NCI-H187 (cell line): ENCODE measurements at places on chromosomes 16 and 17.

- no peak for DNase-seq
These were observed 2.2 kb upstream of the PELP1 start for GRCh38 chr17:4706121-4706520.

DNA sequence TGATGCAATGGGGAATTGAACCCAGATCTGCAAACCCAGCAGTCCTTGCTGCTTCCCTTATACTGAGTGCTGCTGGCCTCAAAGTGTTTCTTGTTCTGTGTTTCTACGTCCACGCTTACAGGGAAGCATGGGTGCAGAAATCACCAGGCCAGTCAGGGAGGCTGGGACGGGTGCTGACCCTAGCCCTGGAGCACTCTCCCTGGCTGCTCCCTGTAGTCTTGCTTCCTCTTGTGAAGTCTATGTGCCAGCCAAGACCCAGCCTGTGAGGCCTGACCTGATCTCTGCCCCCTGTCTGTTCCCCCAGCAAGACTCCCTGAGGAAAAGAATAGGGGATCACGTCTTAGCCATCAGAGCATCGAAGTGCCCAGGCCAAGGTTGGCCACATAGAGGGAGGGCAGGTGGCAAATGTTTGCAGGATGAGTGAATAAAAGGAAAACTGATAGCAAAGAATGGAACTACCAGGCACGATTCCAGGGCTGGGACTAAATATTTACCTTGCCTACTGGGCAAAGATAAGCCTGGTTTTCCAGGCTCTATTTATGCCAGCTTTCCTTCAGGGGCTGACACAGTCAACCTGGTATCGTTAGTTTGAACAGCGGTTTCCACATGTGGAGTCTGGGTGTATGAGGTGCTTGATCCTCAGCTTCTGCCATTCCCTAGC, 41.2 kb upstream of the RHOT1 start:
- no peak for DNase-seq

GRCh38 chr16:63289834-63290460, 1253.7 kb upstream of the CDH8 start:
- no peak for DNase-seq

DNA sequence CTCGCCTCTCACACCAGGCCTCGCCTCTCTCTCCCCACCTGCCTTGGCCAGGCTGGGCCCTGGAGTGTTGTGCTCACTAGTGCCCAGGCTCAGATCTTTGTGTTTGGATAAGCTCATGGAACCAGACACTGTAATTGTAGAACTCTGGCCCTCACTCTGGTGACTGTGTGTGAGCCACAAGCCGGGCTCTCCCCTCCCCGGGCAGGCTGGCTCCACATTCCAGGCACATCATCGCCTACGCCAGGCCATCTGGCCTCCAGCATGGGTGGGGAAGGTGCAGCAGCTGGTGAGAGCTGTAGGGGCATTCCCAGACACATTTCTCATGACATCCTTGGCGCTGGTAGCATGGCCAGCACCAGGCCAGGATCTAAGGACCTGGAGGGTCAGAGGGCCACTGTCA, 202.3 kb downstream of the RAB11FIP4 start:
- DNase-seq, result no peak

- DNase-seq, result no peak
These were observed at the start of gene TP53I13 for GRCh38 chr17:29568331-29569244. Gene TP53I13 (plus strand): TSS chr17:29568701. CDS start chr17:29568759, 58 bp downstream.

DNA sequence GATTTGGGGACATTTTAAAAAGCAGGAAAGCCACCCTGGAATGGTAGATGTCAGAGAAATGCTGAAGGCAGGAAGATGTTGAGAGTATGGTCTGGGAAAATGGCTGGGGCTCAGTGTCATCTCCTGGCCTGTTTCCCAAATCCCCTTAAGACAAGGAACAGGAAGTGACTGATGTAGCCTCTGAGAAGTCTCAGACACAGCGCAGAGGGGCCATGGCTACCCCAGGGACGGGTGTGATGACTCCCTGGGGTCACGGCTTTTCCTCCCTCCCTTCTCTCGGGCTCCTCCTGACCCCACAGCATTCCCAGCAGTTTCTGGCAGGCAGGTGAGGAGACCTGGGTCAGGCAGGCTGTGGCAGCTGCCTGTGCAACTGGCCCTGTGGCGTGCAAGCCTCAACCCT, 45.4 kb downstream of the RAP1GAP2 start:
- DNase-seq, result no peak

- DNase-seq, result no peak
These were observed 8.1 kb downstream of the CES4A start for GRCh38 chr16:66996324-66996982.

DNA sequence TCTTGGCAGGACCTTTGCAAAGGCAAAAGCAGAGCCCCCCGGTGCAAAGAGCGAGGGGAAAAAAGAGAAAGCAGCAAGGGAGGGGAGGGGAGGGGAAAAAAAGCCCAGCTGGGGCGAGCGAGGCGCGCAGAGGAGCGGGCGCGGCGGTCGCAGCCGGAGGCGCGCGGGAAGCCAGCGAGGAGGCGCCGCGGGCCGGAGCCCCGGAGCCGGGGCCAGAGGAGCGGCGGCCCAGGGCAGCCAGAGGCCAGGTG, 129 bp downstream of the IRX5 start:
- DNase-seq, result no peak

- DNase-seq, result no peak
These were observed 541 bp downstream of the GPT2 start for GRCh38 chr16:46884513-46885293.

- no peak for DNase-seq
These were observed 127.1 kb downstream of the SPAG9 start for GRCh38 chr17:50993544-50993943.

GRCh38 chr17:42806249-42806648, 7.6 kb downstream of the CNTD1 start:
- DNase-seq, result no peak

DNA sequence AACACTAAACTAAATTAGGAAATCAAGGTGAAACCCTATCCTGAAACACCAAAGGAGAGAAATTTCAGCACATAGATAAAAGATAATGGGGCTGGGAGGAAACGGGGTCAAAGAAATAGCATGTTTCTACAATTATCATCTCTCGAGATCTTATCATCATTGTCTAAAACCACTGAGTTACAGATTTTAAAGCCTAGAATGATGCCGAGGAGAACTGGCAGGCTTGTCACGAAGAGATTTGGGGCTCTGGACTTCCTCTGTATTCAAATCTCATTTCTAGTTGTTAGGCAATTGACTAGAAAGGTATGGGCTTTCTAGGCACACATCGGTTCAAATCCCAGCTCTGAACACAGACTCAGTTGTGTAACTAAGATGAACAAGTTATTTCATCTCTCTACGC, 9.3 kb downstream of the PDZD9 start:
- DNase-seq, result no peak

GRCh38 chr17:59423903-59424302, 92.4 kb downstream of the YPEL2 start:
- no peak for DNase-seq

GRCh38 chr16:86585821-86586611, 7.7 kb downstream of the FOXL1 start:
- DNase-seq, result no peak

DNA sequence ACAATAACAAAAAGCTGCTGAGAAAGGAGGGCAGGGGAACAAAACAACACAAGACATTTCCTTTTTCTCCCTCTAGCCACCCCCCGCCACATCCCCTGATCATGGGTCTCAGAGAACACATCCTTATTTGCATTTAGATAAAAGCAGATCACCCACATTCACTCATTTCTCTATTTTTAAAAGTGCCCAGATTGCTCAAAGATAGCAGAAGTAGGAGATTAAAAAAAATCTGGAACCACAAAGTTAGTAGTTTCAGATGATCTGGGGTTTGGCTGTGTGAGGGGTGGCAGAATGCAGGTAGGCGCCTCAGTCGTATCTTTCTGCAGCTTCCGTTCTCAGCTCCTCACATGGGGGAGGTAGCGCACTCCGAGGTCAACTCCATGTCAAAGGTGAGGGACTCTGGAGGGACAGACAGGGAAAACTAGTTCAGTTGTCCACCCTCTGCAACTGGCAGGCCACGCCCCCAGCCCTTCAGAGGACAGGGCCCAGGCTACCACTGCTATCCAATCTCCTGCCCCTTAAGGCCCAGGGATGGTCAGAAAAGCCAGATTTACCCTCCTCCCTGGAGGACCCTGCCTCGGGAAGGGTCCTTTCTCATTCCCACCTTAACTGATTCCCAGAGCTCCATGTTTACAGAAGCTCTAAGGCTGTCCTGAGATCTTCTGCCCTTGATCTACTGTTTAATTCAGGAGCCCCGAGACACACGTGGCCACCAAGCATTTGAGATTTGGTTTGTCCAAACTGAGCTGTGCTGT, 27.3 kb downstream of the STAT5A start:
- DNase-seq, result no peak

DNA sequence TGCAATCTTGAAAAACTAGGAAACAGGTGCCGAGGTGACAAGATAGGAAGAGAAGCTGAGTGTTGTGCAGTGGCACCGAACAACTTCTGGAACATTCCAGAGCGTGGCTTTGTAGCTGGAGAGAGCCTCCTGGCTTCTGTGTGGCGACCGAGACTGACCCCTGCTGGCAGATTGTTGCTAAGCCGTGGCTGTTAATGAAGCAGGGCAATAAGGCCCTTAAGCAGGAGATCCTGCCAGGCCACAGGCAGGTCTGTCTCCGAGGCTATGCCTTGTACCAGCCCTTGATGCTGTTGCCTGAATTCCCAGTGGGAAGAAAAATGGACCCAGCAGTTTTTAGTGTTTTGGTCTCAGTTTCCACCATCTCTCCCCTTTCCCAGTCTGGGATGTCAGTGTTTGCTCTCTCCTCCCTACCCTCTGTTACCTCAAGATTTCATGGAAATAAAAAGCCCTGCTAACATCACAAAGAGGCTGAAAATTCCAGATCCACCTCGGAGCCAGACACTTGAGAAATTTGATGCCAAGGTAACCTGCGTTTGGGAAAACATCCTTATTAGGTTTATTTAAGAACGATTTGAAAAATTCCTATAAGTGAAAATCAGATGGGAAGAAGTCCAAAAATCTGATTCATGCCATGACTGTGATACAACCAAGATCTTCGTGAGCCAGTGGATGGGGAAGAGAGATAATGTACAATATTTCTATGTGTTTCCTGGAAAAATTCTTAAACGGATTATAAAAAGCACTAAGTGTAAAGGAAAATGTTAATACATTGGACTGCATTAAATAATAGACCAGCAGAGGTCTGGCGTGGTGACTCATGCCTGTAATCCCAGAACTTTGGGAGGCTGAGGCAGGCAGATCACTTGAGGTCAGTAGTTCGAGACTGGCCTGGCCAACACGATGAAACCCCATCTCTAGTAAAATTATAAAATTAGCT, 265.1 kb downstream of the PRKCA start:
- DNase-seq, result peak; percentile 62

DNA sequence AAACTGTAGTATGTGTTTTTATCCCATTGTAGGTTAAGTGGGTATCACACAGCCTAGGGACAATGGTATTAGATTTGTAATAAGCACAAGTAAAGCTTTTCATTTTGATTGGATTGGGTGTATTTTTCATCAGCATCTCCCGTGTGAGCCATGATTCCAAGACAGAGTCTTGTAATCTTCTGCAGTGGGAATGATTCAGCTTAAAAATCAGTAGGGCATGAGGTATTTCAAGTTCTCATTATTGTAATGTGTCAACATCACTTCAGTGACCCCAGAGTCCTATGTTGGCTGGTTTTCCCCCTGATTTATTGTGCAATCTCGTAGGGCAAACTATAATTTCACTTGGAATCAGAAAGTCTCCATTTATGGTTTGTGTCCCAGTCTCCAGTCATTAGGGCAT, 833.2 kb upstream of the RBFOX1 start:
- DNase-seq, result no peak

DNA sequence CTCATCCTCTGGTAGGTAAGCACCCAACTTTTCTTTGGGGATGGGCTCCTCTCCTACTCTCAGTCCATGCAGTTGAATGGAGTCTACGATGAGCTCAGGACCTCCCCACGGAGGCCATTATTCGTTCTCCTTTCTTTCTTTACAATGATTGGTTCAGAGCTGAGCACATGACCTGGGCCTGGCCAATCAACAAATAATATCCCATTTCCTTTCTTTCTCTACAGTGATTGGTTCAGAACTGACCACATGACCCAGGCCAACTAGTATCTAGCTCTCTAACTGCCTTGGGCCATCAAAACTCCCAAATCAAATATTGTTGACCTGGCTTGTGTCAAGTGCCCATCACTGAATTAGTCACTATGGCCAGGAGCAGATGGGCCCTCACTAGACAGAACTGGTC, 129.2 kb downstream of the USP31 start:
- no peak for DNase-seq

DNA sequence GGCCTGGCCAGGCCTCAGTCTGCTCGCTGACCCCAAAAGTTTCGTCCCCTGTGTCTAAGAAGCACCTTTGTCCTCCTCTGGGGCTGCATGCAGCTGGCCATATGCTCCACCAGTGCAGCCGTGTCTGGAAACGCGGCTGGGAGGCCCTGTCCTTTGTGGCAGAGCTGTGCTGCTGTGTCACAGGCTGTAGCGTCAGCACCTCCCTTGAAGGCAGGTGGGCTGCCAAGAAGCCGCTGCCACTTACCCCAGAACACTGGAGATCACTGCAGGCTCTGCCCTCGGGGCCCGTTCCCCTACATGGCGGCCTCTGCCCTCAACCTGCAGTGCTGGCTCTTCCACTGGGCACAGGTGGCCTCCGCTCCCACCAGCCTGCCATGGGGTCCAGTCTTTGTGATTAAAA, 15.7 kb upstream of the MC1R start:
- no peak for DNase-seq

DNA sequence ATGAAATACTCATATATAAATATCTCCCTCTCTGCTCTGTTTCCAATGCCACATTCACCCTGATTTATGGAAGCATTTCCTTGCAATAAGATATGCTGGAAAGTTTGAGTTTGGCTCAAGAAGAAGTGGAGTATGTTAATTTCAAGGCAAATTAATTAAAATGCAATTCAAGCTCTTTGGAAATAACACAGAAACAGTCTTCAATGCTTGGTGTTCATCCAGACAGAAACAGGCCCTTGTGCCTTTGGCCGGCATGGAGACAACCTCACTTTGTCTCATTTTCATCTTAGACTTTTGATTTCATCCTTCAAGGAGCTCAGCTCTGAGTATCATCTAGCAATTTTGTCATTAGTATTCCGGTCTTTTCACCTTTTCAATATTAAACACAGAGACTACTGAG, 210.0 kb downstream of the C16orf95 start:
- no peak for DNase-seq

DNA sequence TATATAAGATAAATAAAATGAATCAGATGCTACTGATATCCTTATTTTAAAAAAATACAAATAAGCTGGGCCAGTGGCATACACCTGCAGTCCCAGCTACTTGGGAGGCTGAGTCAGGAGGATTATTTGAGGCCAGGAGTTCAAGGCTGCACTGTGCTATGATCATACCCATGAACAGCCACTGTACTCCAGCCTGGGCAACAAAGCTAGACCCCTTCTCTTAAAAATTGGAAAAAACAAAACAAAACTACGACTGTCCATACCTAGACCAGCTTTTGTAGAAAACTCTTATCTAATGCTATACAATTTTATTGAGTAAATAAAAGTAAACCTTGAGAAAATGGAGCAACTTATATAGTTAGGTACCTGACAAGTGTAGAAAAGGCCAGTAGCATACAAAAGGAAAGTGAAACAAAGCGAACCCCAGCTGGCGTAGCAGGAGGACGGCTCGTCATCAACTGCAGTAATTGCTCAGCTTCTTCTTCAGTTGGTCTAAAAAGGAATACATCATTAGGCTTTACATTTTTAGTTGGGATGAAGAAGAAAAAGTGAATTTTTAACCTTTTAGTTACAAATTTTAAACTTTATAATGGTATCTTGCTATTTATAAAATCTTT, 23.6 kb downstream of the INTS2 start:
- DNase-seq, result no peak

GRCh38 chr16:8173111-8173644, 417.1 kb downstream of the TMEM114 start:
- no peak for DNase-seq

- DNase-seq, result no peak
These were observed 21.2 kb downstream of the CRISPLD2 start for GRCh38 chr16:84840687-84841627.

GRCh38 chr16:1930338-1930720, 12.1 kb upstream of the HS3ST6 start:
- DNase-seq, result no peak
